Activated naive CD4-positive, alpha-beta T cell treated with anti-CD3 and anti-CD28 coated beads, Interleukin-2, amount 50 U/mL, for 16 hours (primary cell): ENCODE measurements at places on chromosomes 16 and 17.

- no peak for DNase-seq
Observed at GRCh38 chr16:89906140-89907025, 12.3 kb upstream of the MC1R start.

GRCh38 chr17:3965118-3965800 is 1.0 kb upstream of the ATP2A3 start:
- peak; percentile 62 for DNase-seq

- peak; percentile 69 for DNase-seq
Observed at GRCh38 chr17:78132084-78132676, 1.6 kb downstream of the TMC8 start.

DNA sequence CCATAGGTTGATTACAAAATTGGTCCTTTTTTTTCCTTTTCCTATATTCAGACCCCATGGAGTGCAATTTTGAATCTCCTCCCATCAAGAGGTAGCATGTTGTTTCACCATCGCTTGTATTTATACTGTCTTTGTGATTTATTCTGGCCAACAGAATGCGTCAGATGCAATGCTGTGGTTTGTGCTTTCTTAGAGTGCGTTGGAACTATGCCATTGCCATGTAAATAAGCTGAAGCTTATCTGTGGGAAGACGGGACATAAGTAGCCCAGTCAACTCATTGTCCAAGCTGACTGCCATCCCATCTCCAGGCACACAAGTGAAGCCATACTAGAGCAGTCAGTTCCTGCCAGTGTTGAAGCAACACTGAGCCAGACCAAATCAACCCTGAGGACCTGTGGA is 1339.3 kb upstream of the GOT2 start:
- no peak for DNase-seq

GRCh38 chr16:57609541-57610401 is 18.7 kb upstream of the ADGRG1 start:
- DNase-seq = peak; percentile 79

DNA sequence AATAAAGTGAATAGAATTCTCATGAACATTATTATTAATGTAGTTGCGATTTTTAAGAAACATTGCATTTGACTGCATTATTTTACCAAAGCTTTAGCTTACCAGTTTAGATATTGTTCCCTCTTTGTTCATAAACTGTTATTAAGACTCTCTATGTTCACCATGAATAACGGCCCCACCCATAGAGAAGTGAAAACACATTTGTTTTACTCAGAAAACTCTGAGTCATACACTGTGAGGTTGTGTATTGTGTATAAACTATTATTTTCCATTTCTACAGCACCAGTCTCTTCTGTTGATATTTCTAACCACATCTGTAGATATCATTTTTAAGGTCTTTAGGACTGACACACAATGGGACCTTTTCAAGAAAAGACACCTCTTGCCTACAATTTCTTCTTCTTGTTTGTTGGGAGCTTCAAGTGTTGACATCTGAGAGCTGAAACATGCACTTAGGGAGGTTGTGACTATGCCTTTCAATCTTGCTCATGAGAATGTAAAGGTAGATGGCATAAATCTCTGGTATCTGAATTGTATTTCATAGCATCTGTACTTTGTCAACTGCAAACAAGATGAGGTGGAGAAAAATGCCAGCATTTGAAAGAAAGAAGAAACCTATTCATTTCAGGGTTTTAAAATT is 252.9 kb upstream of the CDH8 start:
- no peak for DNase-seq

DNA sequence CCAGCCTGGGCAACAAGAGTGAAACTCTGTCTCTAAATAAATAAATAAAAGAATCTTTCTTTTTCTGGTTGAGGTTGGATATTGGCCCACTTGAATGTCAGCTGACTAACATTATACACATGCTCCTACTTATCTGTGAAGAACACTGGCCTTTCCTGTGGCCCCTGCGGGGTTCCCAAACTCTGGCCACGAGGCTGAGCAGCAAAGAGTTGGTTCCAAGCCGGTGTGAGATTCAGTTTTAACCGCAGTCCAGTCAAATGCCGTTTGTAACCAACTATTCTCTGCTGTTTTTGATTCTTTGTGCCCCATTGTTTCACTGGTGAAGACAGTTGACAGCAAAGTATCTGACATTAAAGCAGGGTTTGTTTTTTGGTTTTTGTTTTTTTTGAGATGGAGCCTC is 11.2 kb downstream of the ETV4 start:
- no peak for DNase-seq

DNA sequence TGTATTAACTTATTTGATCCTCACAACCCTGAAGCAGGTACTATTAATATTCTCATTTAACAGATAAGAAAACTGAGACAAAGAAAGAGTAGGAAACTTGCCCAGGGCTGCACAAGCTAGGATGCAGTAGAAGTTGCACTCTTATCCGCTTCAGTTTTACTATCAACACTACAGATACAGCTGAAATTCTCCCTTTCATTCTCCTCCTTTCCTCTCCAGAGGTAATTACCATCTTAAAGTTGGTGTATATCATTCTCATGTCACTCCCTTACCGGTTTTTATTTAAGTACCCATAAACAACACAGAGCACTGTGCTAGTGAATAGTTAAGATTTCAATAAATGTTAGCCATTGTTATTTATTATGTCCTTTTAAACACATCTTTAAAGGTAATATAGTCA is 3.5 kb downstream of the GDE1 start:
- no peak for DNase-seq

DNA sequence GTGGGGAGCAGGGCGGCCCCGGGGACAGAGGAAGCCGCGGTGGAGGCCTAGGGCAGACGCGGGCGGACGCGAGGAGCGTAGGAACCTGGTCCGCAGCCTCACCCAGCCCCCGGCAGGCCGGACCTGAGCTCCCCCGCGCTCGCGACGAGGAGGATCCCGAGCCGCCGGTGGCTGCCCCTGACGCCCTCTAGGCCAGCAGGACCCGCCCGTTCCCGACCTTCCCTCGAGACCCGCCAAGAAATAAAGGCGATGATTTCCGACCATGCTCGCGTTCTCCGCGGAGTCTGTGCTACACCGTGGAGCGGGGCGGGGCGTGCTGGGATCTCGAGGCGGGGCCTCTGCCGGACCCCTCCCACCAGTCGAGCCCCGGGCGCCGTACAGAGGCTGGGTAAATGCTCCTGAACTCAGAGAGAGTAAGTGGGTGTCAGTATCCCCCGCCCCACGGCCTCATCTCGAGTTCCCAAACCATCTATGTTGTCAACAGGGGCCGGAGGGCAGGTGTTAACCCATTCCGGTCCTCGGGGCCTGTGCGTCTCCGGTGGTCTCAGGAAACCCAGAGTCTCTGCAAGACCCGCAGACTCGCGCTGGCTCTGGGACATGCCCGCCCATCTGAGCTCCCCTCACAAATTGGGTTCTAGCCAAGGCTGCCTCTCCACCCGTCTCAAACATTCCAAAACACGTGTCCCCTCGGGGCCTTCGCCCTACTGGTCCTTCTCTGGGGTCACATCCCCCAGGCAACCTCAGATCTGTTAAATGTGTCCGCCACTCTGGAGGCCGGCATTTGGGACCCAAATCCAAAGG is 13.7 kb downstream of the SYCE1L start:
- peak; percentile 77 for DNase-seq

DNA sequence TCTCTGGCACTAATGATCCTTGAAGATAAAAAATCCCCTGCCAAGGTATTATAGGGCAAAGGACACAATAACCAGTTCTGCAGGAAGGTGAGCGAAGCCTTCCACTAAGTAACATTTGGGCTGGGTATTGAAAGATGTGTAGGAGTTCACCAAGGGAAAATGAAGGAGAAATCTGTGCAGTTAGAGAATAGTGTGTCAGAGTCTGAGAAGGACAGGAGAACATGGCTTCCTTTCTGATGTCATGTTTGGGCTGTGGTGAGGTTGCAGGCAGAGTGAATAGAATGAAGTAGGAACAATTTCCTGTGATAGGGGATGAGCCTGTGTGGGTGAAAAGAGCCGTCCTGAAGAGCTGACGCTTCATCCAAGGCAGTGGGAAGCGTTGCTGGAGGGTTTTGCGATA is 24.1 kb upstream of the CIITA start:
- DNase-seq = no peak

DNA sequence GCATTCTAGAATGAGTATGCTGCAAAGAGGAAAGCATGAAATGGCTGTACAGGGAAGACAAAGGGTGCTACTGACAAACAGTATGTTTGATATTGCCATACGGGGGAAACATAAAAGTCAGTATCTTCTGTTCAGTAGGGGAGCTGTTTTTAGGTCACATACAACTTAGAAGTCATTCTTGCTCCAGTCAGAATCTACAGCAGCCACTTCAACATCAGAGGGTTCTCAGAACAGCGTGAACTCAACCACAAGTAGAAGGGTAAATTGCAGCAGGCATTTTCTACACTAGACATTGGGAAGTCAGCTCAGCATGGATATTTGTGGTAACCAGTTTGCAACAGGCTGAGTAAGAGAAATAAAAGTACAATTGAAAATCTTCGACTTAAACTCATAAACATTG is 1241.8 kb upstream of the GOT2 start:
- DNase-seq = no peak

DNA sequence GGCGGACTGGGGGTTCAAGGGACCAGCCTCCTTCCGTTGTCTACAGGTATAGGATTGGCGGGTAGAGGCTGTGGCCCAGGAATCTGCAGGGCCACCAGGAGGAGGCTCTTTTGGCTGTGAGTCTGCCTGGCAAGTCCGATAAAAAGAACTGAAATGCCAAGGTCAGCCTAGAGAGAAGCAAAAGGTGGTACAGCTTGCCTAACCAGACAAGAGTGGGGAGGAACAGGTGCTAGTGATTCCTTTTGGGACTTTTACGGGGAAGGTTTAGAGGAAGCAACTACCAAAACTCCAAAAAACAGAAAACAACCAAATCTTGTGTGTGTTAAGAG is 5.6 kb upstream of the EVPL start:
- DNase-seq = no peak

- DNase-seq = no peak
Observed at GRCh38 chr16:84832488-84833143, 12.8 kb downstream of the CRISPLD2 start.

DNA sequence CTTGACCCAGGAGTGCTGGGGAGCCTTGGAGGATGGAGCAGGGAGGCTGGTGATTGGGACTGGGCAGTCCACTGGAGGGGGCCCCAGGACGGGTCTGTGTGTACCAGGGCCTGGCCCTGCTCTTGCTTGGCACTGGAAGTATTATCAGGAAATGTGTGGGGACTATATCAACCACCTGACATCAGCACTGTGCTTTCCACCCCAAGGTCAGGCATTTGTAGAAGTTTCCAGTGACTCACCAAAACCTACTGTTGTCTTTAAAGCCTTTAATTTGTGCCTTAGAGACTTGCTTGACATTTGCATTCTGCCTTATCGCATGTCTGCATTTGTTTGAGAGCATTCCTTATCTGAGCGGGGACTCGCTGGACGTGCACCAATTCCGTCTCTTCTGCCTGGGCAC is 323.1 kb downstream of the FOXL1 start:
- DNase-seq = no peak

- no peak for DNase-seq
Observed at GRCh38 chr17:56913353-56913866, 439 bp downstream of the TRIM25 start.

DNA sequence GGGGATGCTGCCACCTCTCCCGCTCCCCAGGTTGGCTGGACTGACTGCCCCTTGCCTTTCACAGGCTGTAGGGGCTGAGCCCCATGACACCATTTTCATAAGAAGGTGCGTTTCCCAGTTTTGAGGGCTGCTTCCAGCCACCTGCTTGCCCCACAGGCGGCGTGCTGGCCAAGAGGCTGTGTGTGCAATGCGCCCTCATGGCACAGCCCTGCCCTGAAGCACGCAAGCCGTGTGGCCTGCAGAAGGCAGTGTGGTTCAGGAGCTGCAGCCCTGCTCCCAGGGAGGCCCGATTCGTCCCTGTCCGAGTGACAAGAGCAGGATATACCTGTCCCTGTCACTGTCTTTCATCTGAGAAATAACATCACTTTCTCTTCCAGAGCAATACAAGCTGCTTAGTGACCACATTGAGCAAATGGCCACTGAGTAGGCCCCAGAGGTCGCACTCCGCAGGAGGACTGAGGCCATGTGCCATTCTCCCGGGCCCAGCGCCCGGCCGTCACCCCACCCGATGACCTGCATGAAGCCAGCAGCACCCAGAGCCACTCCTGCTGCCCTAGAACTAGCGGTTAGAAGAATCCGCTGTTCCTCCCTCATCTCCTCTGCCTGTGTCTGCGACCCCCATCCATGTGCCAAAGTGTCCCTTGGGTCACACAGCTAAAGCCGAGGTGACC is 24.2 kb downstream of the CIBAR2 start:
- no peak for DNase-seq

DNA sequence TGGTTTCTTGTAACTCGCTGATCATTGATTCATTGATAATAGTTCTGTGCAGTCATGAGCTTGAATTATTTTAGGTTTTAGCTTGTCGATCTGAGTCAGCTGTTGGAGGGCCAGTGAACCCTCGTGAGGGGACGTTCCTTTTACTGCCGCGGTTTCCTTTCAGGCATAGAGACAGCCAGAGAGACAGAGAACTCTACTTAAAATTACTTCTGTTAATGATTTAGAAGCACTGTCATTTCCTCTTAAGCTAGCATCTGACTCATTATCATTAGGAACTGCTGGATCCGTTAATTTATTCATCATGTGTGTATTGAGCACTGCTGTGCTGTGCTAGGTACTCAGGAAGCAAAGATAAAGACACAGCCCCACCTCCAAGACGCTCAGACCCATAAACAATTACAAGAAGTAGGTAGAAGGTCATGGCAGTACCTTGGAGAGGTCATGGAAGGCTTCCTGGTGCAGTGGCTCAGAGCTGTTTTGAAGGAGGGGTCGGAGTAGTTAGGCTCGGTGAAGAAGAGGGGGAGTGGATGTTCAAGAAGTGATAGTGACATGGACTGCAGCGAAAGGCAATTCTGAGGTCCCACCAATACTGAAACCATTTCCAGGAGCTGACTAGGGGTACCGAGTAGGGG is 3.3 kb downstream of the PGS1 start:
- peak; percentile 46 for DNase-seq

- no peak for DNase-seq
Observed at GRCh38 chr17:64920419-64921172, 1.3 kb upstream of the LRRC37A3 start.

DNA sequence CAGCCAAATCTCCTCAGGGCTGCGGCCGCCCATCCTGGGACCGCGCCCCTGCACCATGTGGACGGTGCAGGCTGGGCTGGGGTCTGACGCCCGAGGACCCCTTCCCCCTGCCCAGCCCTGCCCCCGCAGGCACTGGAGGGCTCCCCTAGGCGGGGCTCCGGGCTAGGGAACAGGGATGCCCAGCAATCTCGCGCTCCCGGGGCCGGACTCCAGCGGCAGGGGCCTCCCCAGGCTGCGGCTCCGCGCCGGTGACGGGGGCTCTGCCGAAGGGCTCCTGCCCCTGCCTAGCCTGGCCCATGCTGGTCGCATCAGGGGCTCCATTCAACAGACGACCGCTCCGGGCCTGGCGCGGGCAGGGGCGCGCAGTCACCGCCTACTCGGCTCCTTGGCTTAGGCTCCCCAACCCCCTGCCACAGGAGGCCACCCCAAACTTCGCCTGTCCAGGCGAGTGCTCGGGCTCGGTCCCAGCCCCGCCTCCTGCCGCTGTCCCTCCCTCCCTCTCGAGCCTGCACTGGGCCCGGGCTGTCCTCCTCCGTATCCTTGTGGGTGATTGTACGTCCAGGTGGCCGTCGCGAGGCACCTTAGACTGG is 27.4 kb upstream of the ADORA2B start:
- no peak for DNase-seq

GRCh38 chr17:44934745-44935105 is 12.8 kb downstream of the KIF18B start:
- DNase-seq = no peak
